Left colon (tissue), 2 donors: ENCODE measurements at places on chromosomes 12 and 14.

- no peak for DNase-seq
Observed at GRCh38 chr12:79933532-79934264, 1.2 kb downstream of the PPP1R12A start.

- no peak for DNase-seq
Observed at GRCh38 chr12:78804262-78804661, 60.3 kb upstream of the SYT1 start.

DNA sequence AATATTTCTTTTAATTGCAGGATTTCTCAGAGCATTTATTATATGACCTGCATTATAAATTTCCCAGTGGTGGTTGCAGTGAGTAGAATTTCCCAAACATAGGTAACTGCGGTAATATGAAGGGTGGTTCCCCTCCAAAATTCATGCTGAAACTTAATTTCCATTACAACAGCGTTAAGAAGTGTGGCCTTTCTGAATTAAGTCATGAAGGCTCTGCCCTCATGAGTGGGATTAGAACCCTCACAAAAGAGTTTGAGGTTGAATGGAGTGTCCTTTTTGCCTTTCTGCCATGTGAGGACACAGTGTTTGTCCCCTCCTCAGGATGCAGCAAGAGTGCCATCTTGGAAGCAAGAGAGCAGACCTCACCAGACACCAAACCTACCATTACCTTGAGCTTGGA is 233.6 kb downstream of the KTN1 start:
- no peak for DNase-seq

DNA sequence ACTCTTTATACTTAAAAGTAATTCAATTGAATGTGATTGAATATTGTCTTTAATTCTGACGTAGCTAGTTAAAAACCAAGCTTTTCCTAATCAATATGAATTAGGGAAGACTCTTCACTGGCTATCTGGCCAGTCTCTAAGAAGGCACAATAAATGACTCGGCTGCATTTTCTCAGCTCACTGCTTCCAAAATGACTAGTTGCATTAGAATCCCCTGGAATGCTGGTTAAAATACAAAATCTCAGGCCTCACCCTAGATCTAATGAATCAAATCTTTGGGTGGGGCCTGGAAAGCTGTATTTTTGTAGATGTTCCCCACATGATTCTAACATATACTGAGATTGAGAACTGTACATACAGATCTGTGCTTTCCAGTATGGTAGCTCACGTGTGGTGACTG is 242.1 kb downstream of the CHST11 start:
- no peak for DNase-seq
